Inflammatory macrophage treated with lipopolysaccharide for 4 hours (primary cell): ENCODE measurements at places on chromosomes 12 and 14.

- no peak for DNase-seq
Measured at GRCh38 chr14:71966528-71966927, 34.3 kb downstream of the RGS6 start.

- no peak for DNase-seq
Measured at GRCh38 chr12:3236345-3237187, 159.4 kb downstream of the TSPAN9 start.

DNA sequence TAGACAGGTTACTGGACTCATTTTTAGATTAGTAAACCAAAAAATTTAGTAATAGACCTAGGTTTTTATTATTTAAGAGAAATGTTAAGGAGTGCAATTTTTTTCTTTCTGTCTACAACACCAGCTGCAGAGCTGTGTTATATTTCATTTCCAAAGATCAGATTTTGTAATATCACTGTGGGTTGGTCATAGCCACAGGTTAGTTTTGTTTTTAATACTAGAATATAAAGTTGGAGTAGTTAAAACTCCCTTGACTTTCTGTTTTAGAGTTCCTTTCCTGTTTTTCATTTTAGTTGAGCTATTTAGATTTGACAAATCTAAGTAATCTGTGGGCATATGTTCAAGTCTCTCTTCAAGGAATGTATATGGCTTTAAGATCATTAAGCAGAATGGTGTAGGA, 30.7 kb upstream of the GARIN2 start:
- no peak for DNase-seq

DNA sequence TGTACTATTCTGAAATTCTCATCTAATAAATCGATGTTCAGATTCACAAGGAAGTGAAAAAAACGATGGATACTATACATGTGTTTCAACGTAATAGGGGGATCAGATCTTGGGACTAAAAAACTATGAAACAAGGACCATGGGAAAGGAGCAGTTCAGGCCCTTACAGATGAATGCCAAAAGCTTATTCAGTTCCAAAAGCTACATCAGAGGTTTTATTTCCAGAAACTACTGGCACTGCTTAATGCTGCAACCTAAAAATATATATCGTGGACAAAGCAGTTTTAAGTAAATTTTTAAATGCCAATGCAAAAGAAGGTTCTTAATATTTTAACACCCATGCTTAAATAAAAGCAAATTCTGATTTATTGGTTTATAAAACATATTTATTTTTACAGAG, 38.5 kb downstream of the LRIG3 start:
- no peak for DNase-seq

DNA sequence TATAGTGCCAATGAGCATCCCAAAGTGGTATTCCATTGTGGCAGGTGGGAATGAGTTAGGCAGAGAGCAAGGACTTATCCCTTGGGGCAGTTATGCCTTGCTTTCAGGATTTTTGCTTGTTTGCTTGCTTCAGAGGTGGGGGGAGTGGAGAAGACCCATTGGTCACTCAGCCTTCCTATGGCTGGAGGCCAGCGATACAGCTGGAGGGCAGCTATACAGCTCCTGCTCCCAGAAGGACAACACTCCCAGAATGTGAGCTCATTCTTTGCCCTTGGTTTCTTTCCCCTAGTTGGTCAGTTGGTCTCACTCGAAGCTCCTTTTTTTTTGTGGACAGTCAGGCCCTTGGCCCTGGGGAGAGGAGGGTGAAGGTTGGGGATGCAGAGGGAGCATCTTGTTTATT, 14.5 kb downstream of the KRT83 start:
- no peak for DNase-seq

GRCh38 chr12:79644274-79645234, 46.2 kb downstream of the PAWR start:
- no peak for DNase-seq

DNA sequence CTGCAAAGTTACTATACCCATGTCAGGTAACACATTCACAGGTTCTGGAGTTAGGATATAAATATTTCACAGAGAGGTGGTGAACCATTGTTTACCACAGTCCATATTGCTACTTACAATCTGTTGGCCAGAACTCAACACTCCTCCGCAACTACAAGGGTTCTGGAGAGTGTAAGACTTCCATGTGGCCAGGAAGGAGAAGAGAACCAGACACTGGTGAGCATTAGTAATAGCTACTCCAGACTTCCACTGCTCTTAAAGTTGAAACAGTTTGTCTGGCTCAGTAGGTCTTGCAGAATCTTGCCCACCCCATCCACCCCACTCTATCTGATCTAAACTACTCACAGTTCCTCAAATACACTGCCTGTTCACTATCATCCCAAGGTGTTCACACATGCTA, 369.6 kb downstream of the DUSP6 start:
- DNase-seq = no peak

DNA sequence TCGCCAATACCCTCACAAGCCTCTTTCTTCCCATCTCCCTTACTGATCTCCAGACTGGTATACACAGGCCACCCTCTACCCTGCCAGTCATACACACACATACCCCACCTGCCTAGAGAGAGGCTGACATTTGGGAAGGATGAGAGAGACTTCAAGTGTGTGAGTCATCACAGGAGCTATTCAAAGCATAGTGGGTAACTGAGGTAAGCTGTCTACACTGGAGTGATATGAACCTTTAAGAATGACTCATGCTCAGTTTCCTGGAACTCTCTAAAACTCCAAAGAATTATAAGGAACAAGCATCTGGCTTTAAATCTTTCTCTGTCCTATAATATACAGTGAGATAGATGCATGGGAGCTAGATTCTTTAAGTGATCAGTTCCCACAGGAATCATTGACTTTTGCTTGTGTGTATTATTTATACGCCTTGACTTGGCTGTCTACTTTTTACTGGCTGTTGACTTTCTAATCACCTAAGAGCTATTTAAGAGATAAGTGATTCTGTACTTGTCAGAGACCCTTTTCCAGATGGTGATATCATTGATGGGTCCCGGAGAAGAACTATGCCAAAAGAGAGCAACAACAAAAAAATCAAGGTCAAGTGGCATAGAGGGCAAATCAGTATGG, 5.8 kb downstream of the IGF1 start:
- no peak for DNase-seq

DNA sequence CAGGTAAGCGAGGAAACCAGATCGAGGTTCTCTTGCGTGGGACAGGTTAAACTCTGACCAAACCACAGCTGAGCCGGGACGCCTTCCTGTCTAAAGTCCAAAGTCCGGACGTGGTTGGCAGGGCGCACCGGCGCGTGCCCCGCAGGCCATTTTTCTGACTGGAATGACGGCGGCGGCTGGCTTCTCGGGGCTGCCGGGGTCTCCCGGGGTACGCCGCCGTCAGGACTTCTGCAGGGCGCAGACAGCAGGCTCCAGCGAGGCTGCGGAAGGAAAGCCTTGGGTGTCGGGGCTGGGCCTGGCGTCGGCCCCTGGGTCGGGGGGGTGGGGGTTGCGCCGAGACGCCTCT, 32.8 kb downstream of the MIA2 start:
- no peak for DNase-seq

GRCh38 chr12:76891609-76892008, 12.8 kb upstream of the CSRP2 start:
- no peak for DNase-seq

GRCh38 chr12:9597365-9597764, 10.4 kb downstream of the KLRB1 start:
- DNase-seq = no peak

DNA sequence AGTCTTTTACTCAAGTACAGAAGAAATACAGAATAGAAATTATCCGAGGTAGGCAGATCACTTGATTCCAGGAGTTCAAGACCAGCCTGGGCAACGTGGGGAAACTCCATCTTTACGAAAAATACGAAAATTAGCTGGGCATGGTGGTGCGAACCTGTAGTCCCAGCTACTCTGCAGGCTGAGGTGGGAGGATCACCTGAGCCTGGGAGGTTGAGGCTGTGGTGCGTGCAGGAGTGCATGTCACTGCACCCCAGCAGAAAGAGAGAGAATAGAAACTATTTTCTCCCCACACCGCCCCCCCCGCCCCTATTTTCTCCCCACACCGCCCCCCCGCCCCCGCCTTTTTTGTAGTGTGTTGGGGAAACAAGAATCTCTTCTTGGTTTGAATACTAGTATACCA, 2.2 kb downstream of the DNM1L start:
- no peak for DNase-seq

GRCh38 chr12:24561411-24561871, 387.5 kb downstream of the BCAT1 start:
- no peak for DNase-seq

DNA sequence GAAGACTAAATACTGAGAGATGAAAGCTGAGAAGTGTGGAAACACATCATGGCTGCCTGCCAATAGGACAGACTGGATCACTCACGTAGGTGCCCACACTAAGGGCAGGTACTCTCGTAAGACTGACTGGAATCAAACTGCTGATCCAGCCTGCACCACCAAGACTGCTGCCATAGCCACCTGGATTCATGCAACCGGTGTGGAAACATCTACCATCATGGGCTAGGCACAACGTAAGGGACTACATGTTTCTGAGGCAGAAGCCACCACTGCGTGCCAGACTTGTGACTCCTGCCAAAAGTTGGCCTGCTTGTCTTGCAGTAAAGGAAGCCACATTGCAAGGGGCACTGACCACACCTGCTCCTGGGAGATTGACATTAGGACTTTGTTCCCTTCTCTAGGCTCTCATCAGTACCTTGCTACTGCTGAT, 3.8 kb downstream of the POMT2 start:
- DNase-seq = no peak

- DNase-seq = no peak
Measured at GRCh38 chr12:49288922-49289555, 5.9 kb upstream of the PRPH start.
